H4 (cell line): ENCODE measurements at places on chromosomes 16 and 17. TPM values are rescaled to one million over a fixed set of nuclear protein-coding genes. Genes with fewer than 3 reads are reported as not detected.

Gene HS3ST2
- total RNA-seq: 0.15 TPM in 1 of 2 replicates, not detected in the other

Gene NMT1
- 119 and 163 TPM in 2 replicates for total RNA-seq

Gene SNAI3
- 0.27 and 0.62 TPM in 2 replicates for total RNA-seq

Gene PRSS27
- 0.02 and 0.46 TPM in 2 replicates for total RNA-seq

Gene CMTM1
- total RNA-seq: 0.85 and 1.1 TPM in 2 replicates

Gene MYH8
- 0.15 and 0.18 TPM in 2 replicates for total RNA-seq

- DNase-seq: no peak
Measured at GRCh38 chr17:67076290-67076689, 31.9 kb downstream of the CACNG1 start.

- DNase-seq: no peak
Measured at GRCh38 chr17:77119668-77120301, 21.0 kb upstream of the SEC14L1 start.

DNA sequence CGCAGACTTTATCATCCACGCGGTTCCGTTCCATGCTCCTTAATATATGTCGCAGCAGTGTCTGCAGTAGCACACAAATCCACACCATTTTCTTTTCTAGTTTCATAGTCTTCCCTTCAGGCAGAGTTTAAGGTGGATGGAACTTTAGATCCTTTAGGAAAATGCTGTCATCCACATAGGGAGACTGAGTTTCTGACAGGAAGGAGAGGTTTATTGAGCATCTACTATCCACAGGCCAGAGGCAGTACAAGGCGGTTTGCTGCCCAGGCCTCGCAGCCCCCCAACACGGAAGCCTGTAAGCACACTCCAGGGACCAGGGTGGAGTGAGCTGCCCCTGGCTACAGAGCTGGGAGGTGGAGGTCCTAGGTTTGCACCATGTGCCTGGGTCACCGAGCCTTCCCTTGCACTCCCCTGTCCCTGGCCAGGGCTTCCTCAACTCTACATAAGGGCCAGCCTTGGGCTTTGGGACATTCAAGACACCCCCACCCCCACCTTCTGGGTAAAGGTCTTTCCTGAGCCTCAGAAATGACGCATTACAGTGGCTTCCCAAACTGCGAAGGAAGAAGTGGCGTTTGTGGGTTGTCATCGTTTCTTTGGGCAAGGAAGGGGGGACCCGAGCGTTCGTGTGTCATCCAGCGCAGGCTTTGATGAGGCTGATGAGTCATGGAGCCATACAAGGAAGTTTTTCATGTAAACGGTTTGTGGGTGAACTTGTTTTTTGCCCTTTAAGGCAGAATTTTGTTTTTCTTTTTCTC is 146.5 kb upstream of the PLCG2 start:
- peak; percentile 87 for DNase-seq
